Mesendoderm (in vitro differentiated cells): ENCODE measurements at places on chromosomes 2 and 18.
A peak's percentile ranks its signal among the peaks of the same experiment; 100 is the strongest.

DNA sequence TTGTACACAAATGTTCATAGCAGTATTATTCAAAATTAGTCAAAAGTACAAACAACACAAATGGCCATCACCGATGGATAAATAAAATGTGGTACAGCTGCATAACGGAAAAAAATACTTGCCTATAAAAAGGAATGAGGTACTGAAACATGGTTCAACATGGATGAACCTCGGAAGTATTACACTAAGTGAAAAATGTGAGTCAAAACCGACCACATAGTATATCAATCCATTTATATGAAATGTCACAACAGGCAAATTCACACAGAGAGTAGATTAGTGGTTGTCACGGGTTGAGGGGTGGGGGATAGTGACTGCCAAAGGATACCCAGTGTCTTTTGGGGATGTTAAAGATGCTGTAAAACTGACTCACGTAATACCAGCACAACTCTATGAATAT is 3.5 kb downstream of the SS18 start:
- no peak for DNase-seq

- no peak for DNase-seq
Measured at GRCh38 chr18:78419171-78419570, 560.4 kb upstream of the SALL3 start.

GRCh38 chr2:220104871-220105351 is 477.5 kb downstream of the SLC4A3 start:
- DNase-seq = peak; percentile 65

- no peak for DNase-seq
Measured at GRCh38 chr2:199692489-199692888, 158.5 kb downstream of the FTCDNL1 start.

DNA sequence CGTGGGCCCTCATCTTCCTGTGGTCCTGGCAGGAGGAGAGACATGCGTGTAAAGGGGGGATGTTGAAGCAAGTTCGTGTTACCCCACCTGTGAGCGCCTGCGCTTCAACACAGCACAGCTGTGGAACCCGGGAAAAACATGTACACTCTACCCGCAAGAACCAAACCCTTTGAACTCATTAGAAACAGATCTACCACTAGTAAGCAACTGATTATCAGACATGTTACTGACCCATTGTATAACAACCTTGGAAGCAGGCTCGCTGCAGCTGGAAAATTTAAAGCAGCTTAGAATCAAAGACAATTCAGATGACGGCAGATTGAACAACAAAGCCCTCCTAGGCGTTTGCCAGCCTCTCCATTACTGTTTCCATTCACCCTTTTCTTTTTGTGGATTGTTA is 771.7 kb upstream of the SALL3 start:
- DNase-seq = no peak

DNA sequence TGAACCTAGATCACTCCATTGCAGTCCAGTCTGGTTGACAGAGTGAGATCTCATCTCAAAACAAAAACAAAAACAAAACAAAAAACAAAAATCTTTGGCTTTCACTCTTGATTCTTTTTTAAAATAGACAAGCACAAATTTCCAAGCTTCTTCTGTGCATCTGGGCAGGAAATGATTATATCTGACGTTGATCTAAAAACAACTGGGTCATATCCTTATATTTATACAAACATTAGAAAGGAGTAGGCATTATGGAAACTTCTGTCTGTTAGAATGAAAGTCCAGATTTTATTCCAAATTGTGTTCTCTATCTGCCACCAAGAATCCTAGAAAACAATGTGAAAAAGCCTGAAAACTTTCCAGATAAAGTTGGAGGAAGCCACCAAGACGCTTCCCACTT is 26.2 kb upstream of the PMAIP1 start:
- DNase-seq = no peak

DNA sequence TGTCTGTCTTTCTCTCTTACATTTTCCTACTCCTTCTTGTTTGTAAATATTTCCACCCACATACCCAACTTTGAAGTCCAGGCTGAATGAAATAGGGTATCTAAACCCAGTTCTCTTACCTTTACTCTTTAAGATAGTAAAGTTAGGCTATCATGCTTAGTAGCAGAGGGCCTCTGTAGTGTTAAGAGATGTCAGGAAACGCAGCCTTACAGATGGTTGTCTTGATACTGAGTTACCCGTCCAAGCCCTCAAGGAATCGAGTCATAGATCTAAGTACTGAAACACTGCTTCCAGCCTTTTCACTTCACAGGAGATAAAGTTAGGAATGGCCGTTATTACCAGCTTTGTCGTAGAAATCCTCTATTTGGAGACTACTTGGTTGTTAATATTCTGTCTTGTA is 24.3 kb downstream of the MRPS9 start:
- DNase-seq = no peak

GRCh38 chr2:197152451-197153228 is 157.9 kb downstream of the ANKRD44 start:
- DNase-seq = no peak

DNA sequence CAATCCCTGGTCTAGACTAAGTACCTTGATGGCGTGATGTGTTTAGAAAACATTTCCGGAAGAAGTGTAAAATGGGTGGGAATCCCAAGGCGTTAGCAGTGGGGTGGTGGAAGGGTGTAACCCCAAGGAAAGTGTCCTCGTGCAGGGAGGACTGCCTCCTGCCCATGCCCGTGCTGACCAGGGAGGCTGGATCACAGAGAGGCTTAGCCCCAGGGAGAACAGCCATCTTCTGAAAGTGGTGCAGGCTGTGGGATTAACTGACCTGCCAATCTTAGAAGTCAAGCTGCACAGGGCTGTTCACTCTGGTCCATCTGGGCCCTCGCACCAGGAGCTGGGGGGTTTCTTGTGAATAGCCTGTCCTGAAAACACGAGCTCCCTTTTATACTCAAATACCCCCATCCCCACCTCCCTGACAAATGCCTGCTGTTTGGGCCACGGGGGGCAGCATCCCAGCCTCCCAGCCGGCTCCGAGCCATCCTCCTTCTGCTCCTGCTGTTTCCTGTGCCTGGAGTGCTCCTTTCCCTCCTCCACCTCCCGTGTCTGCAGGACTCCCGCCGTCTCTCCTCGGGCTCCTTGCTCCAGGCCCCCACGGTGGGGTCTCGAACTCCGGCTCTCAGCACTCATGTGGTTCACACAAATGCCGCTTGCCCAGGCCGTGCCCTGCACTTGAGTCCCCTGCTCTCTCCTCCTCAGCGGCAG is 52.1 kb upstream of the PXDN start:
- no peak for DNase-seq

- no peak for DNase-seq
Measured at GRCh38 chr18:55477499-55477859, 110.5 kb downstream of the TCF4 start.

- peak; percentile 53 for DNase-seq
Measured at GRCh38 chr2:119229716-119230115, 6.1 kb downstream of the STEAP3 start.

- DNase-seq = no peak
Measured at GRCh38 chr18:63940008-63940407, 9.1 kb upstream of the HMSD start.

GRCh38 chr2:46971929-46972328 is 56.3 kb upstream of the MCFD2 start:
- DNase-seq = no peak

DNA sequence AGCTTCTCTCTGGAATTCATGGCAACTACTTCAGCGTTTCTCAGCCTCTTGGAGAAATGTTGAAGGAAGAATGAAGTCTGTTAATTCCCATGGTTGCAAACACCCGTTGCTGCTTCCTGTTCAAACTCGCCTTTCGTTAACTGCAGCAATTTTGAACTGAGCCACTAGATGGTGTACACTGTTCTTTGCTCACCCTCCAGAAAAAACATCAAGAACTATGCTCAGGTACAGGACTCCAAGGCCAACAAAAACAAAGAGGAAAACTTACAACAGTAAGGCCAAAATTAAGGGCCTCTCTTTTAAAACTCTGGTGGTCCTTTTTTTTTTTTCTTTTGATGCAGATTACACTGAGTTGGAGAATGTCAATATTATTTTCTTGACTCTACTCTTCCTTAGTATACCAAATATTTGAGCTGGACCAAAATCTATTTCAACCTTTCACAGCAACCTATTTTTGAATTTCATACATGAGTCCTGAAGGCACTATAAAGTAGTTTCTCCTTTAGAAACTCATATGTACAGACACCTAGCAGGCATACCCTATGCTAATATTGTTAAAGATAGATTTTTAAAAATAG is 58.2 kb downstream of the KLHL14 start:
- DNase-seq = peak; percentile 87

- no peak for DNase-seq
Measured at GRCh38 chr2:37391711-37392110, 47.3 kb downstream of the QPCT start.

- DNase-seq = peak; percentile 84
Measured at GRCh38 chr2:44291281-44292248, 16.3 kb downstream of the SLC3A1 start.

DNA sequence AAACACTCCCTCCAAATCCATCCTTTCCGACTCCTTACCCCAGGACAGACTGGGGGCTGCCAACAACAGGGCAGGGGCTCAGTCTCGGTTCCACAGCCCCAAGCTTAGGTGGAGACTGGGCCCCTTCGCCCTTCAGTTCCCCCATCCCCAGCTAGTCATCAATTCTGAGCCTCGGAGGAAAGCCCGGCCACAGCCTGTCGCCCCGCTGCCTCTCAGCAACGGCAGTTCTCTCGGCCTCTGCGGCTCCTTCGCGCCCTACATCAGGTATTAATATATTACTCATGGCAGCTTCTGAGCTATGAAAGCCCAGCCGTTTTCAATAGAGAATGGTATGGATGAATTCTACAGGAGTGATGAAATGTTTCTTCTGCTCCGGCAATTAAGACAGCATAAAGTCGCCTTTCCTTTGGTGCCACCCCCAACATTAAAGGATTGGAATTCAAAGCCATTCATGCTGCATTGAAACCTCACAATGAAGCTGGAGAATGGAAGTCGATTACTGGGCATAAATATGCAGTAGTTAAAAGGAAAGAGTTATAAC is 2.8 kb downstream of the HDAC4 start:
- DNase-seq = no peak

DNA sequence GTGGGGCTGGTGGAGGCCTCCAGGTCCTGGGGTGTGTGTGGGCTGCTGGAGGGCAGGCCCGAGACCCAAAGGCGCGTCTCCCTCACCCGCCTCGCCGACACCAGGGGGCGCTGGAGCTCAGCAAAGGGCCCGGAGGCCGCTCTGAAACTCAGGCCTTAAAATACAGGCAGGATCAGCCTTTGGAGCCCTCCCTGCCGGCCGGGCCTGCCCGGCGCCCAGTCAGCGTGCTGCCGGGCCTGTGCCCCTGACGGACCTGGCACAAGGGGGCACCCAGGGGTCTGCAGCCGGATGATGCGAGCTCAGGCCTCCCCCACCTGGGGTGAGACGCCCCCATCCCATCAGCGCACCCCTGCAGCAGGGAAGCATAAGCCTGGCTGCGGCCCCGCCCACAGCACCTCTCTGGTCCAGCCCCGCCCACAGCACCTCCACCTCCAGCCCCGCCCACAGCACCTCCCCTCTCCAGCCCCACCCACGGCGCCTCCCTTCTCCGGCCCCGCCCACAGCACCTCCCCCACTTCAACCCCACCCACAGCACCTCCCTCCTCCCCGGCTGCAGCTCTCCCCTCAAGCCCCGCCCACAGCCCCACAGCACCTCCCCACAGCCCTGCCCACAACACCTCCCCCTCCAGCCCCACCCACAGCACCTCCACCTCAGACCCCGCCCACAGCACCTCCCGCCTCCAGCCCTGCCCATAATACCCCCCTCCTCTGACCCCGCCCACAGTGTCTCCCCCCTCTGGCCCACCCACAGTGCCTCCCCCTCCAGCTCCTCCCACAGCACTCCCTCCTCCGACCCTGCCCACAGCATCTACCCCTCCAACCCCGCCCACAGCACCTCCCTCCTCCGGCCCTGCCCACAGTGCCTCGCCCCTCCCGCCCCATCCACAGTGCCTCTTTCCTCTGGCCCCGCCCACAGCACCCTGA is 92.8 kb upstream of the OTOS start:
- DNase-seq = peak; percentile 94

DNA sequence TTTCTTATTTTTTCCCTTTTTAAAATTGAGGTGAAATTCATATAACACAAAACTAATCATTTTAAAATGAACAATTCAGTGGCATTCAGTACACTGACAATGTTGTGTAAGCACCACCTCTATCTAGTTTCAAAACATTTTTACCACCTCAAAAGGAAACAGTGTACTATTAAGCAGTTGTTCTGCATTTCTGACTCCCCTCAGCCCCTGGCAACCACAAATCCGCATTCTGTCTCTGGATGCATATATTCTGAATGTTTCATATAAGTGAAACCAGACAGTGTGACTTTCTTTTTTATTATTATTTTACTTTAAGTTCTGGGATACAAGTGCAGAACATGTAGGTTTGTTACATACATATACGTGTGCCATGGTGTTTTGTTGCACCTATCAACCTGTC is 19.2 kb upstream of the TANK start:
- DNase-seq = no peak

DNA sequence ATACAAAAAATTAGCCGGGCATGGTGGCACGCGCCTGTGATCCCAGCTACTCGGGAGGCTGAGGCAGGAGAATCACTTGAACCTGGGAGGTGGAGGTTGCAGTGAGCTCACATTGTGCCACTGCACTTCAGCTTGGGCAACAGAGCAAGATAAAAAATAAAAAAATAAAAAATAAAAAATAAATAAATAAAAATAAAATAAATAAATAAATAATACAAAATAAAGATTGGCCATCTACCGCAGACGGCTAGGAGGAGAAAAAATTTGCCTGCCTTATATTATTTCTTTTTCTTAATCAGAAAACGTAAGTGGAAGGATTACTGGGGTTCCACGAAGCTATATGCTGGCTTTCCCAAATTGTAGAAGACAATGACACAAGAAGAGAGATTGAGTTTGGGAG is 229.7 kb downstream of the EPHA4 start:
- DNase-seq = no peak

DNA sequence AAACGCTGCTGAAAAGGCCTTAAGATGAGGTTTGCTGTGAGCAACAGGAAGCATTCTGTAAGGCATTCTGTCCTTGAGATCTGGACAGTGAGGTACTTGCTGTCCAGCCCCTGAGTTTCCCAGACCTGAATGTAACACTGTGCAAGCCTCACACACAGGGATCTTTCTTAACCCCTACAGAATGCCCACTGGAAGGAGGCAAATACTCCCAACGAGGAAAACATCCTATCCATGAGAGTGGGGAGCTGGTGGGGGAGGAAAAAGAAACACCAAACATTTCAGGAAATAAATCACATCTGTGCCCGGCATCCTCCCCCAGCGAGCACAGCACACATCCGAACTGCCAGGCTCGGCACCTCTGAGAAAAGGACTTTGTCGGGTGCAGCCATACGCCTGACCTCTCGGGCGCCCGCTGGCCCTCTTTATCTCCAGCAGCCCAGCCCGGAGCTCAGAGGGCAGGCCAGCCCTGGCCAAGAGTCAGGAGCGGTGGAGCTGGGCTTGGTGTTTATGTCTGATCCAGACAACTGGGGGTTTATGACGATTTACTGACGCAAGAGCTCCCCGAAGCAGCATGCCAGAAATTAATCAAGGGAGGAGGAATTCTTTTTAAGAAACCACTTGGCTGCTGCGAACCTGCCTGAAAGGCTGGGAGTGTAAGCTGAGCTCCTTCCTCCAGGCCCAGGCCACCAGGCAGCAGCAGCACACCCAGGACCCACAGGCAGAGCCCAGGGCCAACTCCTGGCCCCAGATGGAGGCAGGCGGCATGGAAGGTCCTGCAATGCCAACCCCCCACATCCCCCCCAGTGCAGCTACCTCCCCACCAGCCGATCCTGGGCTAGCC is 72.2 kb downstream of the HDAC4 start:
- no peak for DNase-seq
